Activated naive CD4-positive, alpha-beta T cell treated with anti-CD3 and anti-CD28 coated beads for 36 hours (primary cell): ENCODE measurements at places on chromosomes 6 and 20. TPM values are rescaled to one million over a fixed set of nuclear protein-coding genes. Genes with fewer than 3 reads are reported as not detected.

DOK5 gene
- 3.9 TPM for total RNA-seq

SSTR4 gene
- not detected for total RNA-seq

DNA sequence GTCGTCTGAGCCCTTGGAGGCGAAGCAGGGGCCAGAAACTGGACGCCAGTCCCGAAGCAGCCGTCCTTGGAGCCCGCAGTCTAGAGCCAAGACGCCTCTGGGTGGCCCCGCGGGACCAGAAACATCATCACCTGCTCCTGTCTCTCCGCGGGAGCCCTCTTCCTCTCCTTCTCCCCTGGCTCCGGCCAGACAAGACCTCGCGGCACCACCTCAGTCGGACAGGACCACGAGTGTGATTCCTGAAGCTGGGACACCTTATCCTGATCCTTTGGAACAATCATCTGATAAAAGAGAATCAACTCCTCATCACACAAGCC, 416 bp downstream of the RSPH4A start:
- H3K4me1 ChIP-seq: peaks cover 12% of the 10 kb centered on the region
- H3K4me3 ChIP-seq: peak overlapping the region; percentile 82
- no peaks in the 10 kb centered on the region for H3K36me3 ChIP-seq
- peak; percentile 20 for DNase-seq
- H3K27me3 ChIP-seq: peaks cover 11% of the 10 kb centered on the region

DNA sequence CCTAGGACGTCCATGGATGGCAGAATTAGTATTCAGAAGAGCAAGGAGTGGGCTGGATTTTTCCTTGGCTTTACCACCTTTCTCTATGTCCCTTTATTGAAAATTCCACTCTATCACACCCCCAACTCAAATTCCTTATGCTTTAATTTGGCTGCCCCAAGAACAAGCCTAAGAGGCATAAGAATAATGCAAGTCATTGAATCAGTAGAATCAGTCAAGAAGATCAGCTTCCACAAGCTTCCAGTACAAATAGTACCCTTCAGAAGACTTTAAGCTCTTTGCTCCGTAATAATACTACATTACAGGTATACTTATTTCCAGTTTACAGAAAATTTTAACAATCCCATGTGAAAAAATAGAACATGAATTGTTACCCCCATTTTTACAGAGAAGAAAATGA, 51.0 kb upstream of the SNAP25 start:
- no peaks in the 10 kb centered on the region for H3K36me3 ChIP-seq
- no peak overlapping the region for H3K27ac ChIP-seq
- DNase-seq: no peak
- H3K4me1 ChIP-seq: peaks cover 2% of the 10 kb centered on the region

F13A1 gene
- total RNA-seq: not detected

DNA sequence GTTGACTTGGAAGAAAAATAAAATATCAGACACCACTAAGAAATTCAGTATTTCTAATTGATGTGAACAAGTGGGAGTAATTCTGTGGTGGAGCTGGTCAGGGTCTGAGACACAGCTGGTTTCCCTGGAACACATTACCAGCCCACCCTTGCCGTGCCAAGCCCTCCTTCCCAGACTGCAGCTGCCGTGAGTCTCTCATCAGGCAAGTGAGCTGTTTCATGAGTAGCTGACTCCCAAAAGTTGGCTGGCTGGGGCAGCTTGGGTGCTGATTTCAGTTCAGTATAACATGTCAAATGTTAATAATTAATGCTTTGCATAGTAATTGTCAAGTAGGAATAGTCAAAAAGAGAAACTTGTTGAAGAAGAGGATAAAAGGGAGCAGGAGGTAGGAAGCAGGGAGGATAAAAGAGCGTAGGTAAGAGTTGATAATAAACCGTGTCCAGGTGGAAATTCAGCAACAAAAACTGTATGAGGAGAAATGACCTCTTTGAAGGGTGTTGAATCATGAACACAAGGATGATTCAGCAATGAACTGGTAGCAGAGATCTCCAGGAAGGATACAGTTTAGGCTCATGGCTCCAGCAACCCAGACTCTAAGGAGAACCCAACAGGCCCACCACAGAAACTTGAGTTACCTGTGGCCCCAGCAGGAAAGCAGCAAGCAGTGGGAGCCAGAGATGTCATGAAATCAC, 110.9 kb upstream of the SSTR4 start:
- H3K4me1 ChIP-seq: no peaks in the 10 kb centered on the region
- H3K27ac ChIP-seq: no peak overlapping the region
- no peaks in the 10 kb centered on the region for H3K36me3 ChIP-seq
- no peak for DNase-seq

DNA sequence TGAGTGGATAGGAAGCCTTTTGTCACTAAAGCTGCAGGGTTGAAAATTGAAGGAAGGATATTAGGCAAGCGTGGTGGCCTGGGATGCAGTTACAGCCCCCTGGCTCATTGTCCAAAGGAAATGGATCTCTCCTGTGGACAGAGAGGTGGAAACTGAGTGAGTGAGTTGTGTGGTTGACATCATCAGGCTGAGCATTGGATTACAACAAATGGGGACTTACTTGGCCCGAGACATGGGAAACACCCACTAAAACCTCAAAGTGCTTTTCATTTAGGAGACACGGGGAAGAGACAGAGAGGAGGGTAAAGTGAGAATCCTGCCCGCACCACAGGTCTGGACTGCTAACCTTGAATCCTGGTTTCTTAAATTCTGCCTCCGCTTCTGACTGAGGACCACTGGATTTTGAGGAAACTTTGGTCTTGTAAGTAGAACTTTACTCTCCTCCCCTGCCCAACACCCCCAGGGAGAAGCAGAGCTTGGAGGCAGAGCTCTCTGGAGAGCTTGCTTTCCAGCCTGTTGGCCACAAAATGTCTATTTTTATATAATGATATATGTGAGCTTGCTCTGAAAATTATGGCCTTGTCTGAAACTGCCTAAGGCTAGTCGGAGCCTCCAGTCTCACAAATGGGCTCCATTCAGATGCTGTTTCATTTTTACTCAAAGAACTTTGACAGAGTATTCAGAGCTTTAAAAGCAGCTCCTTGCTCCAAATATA, at the start of gene PKIG:
PKIG (plus strand) TSS at position 269 of the 715 bp plus-strand sequence. CDS start 31,978 bp downstream, outside the sequence.
- no peak within 1 kb of the TSS for H3K4me3 ChIP-seq
- no peak for DNase-seq
- no peaks in the 10 kb centered on the region for H3K36me3 ChIP-seq
- H3K27ac ChIP-seq: no peak within 1 kb of the TSS

GRCh38 chr6:37501632-37502491, 2.2 kb upstream of the CCDC167 start:
- H3K27me3 ChIP-seq: no peaks in the 10 kb centered on the region
- DNase-seq: peak; percentile 53
- H3K4me3 ChIP-seq: peak overlapping the region; percentile 19

OTOR gene
- not detected for total RNA-seq
